ENCODE measurements at places on chromosomes 12 and 14. TPM values are rescaled to one million over a fixed set of nuclear protein-coding genes. Genes with fewer than 3 reads are reported as not detected.
A peak's percentile ranks its signal among the peaks of the same experiment; 100 is the strongest.

The KRT4 gene
- total RNA-seq, result not detected

The KRT75 gene
- not detected for total RNA-seq

The RAD9B gene
- total RNA-seq, result 0.59 TPM

DNA sequence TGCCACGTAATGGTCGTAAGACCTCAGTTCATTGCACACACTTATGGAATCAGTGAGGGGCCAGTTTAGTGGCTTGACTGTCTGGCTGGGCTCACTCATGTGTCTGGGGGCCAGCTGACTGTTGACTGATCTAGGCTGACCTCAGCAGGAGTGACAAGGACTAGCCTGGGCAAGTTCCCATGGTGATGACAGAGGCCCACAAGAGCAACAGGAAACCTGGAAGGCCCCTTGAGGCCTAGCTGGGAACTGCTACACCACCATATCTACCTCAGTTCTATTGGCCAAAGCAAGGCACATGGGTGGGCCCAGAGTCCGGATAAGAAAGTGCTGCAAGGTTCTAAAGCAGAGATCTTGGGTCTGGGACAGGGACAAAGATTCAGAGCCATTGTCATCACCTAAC lies 21.3 kb upstream of the RFLNA start:
- peak; percentile 88 for DNase-seq

Data from osteoblast (primary cell).